ENCODE measurements at places on chromosomes 5 and 9.
A peak's percentile ranks its signal among the peaks of the same experiment; 100 is the strongest.

DNA sequence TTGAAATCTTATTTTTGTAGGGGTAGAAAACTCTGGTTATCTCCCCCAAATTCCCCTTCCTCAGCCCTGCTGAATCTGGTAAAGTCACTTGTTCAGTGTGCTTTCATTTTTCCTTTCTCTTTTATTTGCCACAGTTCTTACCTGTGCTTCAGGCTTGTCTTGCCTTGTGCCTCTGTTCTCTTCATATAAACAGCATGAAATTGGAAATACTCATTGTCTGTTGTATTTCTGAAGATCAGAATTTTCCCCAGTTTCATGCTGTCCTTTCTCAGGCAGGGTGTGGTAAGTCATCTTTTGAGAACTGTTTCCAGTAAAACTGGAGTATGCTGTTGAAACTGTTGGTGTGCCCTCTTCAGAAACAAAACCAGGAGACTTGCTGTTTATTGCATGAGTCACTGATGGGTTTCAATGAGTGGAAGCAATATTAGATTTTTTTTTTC, 7.0 kb downstream of the PAM start:
- no peak for DNase-seq

GRCh38 chr5:137286025-137286610, 213.0 kb downstream of the SPOCK1 start:
- DNase-seq: no peak

- DNase-seq: no peak
Observed at GRCh38 chr5:159411115-159411514, 80.8 kb upstream of the IL12B start.

DNA sequence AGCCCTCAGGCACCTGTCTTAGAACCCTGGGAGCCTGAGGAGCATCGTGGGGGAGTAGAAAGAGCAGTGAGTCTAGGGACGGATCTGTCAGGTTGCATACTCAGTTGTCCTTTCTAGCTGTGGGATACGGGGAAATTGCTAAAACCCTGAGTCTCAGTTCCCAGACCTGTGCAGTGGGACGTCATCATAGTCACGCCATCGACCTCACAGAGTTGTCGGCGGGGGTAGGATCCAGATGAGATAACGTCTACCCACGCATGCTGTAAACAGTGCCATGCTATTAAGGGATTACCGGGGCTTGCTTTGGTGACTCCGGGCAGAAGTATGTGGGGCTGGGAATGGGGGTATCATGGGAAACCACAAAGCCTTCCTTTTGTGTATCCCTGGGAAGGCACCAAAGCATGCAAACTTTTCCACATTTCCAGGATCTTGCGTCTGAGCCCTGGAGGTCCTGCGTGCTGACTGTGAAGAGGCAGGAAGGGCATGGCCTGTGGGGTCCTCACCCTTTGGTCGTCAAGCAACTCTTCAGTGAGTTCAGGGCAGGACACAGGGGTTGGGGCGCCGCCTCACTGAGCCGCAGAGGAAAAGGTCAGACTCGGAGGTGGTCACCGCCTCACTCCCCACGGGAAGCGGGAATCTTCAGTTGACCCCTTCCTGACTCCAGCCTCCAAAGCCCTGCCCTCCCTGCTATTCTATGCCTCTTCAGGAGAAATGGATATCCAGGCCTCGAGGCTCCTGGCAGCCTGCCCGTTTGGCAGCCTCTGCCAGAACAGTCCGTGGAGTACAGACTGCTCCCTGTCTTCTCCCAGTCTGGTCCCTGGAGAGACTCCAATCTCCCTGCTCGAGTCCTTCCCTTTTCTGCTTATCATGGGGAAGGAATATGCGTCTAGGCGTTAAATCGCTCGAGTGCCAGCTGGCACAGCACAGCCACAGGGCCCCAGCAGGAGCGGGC, 186.8 kb upstream of the KLF9 start:
- DNase-seq: no peak

GRCh38 chr5:157597277-157597676, 21.7 kb upstream of the ADAM19 start:
- no peak for DNase-seq

DNA sequence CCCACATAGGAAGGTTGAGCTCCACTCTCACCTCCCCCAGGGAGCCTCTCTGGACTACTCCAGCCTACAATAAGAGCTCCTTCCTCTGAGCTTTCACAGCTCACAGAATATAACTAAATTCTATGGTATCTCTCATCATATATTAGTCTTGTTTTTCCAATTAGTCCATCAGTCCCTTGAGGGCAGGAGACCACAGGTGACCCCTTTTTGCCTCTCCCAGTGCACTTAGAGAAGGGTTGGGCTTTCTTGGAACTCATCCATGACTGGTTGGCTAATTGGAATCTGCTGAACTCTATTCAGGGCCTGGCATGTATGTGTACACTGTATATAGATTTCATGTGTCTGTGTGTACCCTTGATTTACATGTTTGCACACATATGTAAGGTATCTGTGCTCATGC, 50.4 kb upstream of the ARAP3 start:
- DNase-seq: no peak

GRCh38 chr9:89797255-89797654, 192.4 kb downstream of the GADD45G start:
- DNase-seq: no peak

- no peak for DNase-seq
Observed at GRCh38 chr9:110050925-110051355, 157.0 kb downstream of the C9orf152 start.

- no peak for DNase-seq
Observed at GRCh38 chr5:33928283-33928682, 7.9 kb upstream of the RXFP3 start.

DNA sequence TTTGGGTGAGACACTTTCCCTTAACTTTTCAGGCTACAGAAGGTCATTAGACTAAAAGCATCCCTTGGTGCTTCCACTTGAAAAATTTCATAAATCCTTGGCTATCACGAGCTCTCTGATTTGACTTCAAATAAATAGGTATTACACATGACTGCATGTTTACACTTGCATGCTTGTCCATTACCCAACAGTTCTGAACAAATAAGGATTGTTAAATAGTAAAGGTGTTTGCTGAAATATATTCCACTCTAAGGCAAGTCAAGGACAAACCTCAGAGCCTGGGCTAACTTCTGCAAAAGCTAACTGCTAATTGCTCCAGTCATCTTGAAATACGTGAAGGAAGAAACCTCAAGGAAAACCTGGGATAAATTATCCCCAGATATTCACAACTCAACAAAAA, 14.5 kb downstream of the FBXW2 start:
- DNase-seq: no peak

DNA sequence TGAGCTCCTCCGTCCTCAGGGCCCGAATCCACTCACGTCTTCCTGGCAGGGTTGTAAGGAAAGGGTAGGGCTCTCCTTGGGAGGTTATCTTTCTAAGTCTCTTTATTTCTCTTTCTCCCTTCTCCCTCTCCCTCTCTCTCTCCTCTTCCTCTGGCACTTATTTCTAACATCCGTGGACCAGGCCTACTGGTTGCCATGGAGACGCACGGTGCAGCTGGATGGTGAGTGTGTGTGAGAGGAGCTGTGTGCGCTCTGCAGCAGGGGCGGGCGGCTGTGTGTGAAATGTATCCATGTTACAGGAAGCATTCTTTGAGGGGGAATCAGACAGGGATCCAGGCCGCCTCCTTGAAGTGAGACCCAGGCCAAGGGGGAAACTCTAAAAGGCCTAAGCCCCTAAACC, 32.2 kb downstream of the PCDH1 start:
- no peak for DNase-seq

DNA sequence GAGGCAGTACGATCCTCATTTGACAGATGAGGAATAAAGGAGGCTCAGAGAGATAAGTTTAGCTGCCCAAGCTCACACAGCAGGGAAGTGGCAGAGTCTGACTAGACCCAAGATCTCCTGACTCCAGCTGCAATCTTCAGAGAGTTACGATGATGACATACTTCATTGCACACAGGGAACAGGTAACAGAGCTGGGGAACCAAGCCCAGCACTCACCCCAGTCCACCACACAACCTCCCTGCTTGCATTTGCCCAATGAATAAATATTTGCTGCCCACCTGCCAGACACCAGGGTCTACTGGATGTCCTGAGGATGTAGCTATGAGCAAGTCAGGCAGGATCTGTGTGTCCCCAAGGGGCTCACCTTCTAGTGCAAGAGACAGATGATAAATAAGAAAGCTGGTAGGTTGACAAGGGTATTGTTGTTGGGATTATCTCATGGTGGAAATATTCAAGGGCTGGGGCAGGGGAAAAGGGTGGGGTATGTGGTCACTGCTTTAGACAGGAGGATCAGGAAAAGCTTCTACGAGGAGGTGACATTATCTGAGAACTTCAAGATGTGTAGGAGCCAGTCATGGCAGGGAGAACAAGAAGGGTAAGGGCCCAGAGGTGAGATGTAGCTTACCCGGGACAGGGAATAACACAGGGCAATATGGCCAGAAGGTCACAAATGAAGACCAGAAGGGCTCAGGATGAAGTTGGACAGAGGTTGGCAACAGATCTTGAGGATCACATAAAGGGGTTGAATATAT, 28.6 kb upstream of the CPEB4 start:
- DNase-seq: no peak

GRCh38 chr9:117293206-117294114, 121.4 kb downstream of the ASTN2 start:
- no peak for DNase-seq

- no peak for DNase-seq
Observed at GRCh38 chr9:91028166-91028827, 226.7 kb downstream of the SYK start.

DNA sequence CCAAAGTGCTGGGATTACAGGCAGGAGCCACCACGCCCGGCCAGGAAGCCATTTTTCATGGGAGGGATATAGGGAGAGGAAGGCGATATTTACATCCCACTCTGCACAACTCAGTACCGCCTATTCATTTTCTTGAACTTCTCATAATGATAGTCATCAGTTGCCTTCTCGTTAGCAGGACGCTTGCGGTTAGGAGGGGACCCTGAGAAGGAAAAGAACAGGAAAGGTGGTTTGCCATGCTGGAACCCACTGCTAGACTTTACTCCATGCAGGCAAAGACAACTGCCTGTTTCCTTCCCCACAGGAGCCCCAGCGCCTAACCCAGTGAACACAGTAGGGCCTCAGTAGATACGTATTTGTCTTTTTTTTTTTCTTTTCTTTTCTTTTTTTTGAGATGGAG, 4.1 kb upstream of the TOR1A start:
- DNase-seq: no peak

DNA sequence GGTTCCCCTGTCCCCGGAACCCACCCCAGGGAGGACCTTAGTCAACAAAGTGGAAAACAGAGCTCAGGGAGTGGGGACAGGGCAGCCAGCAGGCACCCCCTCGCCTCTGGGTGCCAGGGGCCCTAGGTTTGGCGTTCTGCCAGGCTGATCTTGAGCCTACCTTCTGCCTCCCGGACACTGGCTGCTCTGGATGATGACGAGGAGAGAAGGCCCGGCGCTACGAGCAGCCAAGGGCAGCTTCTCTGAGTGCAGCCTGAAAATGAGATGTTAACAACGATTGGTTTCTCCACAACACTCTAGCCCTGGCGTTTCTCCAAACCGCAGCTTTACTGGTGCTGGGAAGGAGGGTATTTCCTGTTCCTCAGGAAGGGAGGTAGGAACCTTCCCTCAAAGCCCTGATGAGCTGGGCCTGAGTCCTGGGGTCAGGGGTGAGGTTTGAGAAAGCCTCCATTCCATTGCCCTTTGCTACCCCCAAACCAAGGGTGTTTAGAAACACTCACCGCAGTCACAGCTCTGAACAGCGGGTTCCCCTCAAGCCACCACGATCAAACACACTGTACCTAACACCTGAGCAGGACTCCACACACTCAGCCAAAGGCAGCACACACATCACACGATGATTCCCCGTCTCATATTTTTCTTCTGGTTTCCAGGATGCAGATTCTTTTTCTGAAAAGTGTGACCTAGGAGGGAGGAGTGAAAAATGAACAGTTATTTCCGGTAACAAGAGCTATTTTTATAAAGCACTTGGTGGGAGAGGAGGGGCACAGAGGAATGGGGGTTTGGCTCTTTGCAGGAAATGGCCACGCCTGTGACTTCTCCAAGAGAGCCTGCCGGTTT, at the start of gene STING1:
Gene STING1, minus strand, starts transcription at position 709 of the 840 bp plus-strand sequence. CDS start 1,054 bp downstream, outside the sequence.
- DNase-seq: peak; percentile 43

GRCh38 chr9:113456235-113456634, 7.3 kb upstream of the RGS3 start:
- no peak for DNase-seq

DNA sequence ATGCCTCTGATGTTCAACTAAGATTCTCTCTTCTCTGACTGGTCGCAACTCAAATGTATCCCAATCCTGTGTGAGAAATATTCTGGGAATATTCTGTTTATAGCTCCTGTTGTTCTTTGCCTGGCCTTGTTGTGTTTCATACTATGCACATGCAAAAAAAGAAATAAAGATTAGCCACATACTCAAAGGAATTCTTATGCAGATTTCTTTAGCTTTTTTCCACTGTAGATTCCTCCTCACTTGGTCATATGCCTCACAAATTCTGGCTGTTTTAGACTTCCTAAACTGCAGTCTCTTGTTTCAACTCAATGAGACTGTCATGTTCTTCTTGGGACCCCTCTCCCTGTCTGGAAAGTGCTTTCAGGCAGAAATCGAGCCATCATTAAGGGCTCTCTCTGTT, 217.5 kb upstream of the SH3GL2 start:
- DNase-seq: no peak
